Stimulated activated CD4-positive, alpha-beta T cell treated with anti-CD3 and anti-CD28 coated beads, Interleukin-4, amount 100 ng/mL, for 4 hours (primary cell): ENCODE measurements at places on chromosomes 1 and 21.

DNA sequence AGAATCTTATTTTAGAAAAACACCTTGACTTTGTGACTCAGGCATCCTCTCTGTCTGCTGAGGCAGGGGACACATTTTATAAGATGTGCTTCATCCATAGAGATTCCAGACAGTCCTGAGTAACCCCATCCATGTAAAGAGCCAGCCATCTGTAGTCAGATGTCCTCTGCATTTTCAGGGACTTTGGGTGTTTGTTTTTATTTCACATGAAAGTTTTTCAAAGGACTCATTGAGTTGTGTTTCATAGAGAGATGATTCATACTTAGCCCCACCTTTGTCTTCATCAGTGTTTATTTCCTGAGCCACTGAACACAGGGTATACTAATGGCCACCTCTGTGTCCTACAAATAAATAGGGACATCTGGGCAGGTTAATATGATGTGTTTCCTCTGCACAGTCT lies 280.4 kb downstream of the CACNA1E start:
- no peak for DNase-seq

GRCh38 chr21:40512590-40512989 lies 334.4 kb downstream of the DSCAM start:
- no peak for DNase-seq

- DNase-seq = no peak
These were observed 53.3 kb downstream of the NENF start for GRCh38 chr1:212485913-212486618.

DNA sequence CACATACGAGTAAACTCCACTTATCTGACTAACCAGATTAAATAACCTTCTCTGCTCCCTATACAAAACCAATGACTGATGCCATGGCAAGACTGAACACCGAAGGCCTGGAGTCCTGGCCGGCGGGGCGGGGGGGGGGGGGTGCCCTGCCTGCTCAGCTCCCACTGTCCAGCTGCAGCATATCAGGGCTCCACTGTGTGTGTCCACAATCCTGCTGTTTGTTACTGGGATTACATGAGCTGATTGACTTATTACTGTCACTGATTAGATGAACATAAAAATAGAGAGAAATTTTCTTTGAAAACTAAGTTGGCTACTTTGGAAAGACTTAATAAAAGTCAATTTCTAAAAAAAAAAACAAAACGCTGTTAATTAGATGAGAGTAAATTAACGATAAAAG lies 24.9 kb downstream of the TMEM63A start:
- DNase-seq = no peak

GRCh38 chr1:115138271-115138670 lies 49.0 kb upstream of the TSPAN2 start:
- no peak for DNase-seq

DNA sequence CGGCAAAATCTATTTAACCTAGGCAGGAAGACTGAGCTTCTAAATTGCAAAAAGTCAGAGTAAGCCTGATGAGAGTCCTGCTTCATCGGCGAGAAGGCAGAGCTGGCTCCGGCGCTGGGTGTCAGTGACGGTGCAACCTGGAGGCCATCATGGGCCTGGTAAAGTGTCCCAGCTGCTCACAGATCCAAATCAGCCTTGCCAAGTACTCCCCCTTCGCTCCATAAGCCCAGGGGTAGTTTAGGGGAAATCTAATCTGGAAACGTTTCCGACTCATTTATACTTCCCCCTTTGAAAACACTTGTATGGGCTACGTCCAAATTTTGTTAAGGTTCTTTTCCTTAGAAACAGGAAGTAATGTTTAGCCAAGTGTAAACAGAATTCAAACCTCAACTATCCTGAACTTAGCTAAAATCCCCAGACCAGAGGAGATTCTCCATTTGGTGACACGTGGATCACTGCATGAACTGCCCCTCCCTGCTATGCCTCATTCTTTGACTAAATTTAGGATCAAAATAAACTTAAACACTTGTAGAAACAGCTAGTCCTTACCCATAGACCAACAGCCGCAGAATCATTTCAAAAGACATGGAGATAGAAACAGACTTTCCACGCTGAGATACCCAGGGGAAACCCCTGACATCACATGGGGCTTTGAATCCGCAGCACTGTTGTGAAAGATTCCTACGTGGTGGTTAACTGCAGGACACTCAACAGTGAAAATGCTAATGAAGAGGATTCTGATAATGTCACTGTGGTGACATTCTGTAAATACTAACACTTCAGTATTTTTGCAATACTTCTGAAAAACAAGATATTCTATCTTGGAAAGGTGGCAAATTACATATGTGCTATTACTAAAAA lies 172.7 kb downstream of the TGFBR3 start:
- no peak for DNase-seq

DNA sequence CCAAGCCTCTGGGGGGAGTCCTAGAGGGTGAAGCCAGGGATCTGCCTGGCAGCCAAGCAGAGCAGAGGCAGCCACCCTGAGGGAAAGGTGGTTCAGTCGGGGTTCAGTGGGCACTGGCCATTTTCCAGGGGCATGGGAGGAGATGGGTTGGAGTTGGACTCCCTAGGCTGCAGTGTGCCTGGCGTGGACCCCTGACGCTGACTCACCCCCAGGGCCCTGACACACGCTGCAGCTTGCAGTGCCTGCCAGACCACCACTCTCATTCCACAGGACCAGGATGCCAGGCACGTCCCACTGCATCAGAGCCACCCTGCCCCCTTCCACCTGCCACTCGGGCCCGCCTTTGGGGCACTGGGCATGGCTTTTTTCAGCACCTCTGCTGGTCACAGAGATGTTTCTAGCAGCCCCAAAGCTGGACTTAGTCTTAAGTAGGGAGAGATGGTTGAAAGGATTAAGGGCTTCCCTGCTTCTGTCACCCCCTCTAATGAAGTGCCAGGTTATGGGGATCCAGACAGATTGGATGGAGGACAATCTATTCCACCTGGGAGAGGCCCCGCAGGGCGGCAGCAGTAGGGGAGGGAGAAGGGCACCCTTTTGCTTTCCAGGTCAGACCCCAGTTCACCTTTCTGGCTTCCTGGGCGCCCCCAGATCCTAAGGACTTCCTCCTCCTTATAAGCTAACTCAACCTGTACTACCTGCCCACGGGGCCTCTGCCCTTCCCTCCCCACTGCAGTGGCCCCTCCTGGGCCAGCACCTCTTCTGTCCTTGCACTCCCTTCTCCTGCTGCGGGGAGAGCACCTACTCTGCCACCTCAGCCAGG lies 1.6 kb downstream of the SYT2 start:
- DNase-seq = no peak

DNA sequence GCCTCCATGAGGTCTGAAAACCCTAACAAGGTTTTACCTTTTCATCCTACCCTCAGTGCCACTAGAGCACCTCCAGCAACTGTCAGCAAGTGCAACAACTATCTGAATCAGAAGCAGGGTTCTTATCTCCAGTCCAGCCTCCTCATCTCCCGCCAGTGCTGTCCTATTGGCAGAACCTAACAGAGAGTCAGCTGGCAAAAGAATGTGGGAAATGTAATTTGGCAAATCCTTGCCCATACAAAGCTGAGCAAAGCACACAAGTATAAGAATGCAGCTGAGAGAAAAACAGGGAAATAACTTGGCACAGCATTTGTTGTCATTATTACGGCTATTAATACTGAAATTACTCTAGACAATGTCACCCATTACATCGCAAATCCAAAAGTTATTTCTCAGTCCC lies 124.2 kb downstream of the ATP6V1G3 start:
- DNase-seq = no peak

DNA sequence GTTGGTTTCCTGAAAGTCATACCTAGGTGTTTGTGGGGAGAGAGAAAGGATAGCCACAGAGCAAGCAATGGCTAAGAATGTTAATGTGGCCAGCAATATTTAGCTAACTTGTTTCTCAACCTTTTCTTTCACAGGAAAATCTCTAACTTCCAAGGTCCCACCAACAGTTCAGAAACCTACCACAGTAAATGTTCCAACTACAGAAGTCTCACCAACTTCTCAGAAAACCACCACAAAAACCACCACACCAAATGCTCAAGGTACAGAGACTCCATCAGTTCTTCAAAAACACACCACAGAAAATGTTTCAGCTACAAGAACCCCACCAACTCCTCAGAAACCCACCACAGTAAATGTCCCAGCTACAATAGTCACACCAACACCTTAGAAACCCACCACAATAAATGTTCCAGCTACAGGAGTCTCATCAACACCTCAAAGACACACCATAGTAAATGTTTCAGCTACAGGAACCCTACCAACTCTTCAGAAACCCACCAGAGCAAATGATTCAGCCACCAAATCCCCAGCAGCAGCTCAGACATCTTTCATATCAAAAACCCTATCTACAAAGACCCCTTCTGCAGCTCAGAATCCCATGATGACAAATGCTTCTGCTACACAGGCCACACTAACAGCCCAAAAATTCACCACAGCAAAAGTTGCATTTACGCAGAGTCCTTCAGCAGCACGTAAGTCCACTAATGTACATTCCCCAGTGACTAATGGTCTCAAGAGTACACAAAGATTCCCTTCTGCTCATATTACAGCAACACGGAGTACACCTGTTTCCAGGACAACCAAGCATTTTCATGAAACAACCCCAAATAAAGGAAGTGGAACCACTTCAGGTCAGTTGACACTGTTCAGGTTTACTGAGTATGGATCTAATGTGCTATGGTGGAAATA lies 15.3 kb downstream of the CD55 start:
- no peak for DNase-seq

GRCh38 chr1:96688767-96689166 lies 32.8 kb upstream of the PTBP2 start:
- DNase-seq = no peak

DNA sequence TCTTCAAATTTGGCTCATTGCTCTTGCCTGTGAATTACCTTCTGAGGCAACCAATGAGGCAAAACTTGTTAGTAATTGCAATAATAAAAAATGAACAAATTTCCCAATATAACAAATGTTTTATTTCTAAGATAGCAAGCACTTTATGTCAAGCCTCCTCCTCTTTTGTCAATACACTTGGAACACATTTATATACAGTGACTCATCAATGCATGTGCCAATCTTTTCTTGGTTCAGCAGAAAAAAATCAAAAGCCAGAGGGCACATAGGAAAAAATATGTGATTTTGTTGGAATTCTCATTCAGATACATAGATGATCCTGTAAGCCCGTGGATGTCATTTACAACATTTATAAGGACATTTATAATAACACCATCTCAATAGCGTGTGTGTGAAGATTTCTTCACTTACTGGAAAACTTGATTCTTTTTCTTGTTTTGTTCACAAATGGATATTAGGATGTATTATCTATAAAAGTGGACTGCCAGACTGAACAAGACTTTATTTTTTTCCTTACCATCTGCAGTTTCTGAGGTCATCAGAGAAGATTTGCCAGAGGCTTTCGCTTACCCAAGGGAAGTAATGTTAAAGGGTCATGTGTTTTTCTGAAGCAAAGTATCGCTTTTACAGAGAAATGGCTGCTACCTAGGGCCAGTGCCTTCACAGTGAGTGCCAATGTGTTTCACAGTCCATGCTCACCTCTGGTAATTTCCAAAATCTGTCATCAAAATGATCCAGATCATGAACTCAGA lies 645.7 kb upstream of the PTBP2 start:
- no peak for DNase-seq

- DNase-seq = no peak
These were observed 3.9 kb downstream of the CTRC start for GRCh38 chr1:15442119-15442518.

GRCh38 chr1:201284636-201285035 lies 1.3 kb downstream of the PKP1 start:
- DNase-seq = no peak

GRCh38 chr1:150567341-150567716 lies 12.1 kb downstream of the MCL1 start:
- DNase-seq = no peak

- DNase-seq = no peak
These were observed 279.1 kb downstream of the PCP4 start for GRCh38 chr21:40146216-40146837.

GRCh38 chr1:105485207-105485606 lies 1571.3 kb upstream of the PRMT6 start:
- DNase-seq = no peak

DNA sequence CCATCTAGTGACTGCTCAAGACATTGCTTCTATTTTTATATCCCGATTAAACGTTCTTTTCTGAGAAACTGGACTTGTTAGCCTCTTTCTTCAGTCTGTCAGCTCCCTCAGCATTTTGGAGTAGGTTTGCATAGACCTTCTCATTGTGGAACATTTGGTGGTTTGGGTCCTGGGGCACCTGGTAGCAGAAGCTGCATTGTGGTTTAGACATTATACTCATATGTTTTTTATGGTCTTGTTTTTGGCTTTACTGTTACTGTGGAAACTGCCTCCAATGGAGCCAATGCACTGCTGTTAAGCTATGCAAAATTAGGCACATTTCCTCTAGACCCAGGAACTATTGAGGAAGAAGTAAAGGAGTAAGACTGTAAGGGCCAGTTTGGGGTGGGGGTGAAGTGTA lies 36.7 kb upstream of the LRRC8B start:
- DNase-seq = no peak

DNA sequence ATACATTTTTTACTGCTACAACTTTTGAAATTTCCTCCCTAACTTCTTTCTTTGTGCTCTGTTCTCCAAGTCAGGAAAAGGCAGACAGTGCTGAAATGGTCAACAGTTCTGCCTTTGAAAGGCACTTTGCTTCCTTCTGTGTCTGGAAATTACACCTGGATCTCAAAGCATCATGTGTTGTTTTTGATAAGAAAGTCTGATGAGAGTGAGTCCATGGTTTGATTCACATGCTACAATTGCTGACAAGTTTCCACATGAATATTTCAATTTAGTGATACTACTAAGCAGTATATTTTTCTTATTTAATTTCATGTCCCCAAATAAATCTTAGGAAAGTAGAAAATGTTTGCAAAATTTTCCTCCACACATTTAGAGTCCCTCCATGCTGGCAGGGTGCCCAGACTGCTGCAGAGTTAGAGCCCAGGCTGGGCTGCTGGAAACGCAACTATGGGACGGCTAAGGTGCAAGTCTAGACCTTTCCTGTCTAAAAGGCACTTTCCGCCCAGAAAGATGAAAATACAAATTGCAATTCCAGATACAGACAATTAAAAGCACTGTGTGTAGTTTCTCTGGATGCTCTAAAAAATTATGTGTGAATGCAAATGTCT lies 96.6 kb upstream of the RUNX1 start:
- no peak for DNase-seq

DNA sequence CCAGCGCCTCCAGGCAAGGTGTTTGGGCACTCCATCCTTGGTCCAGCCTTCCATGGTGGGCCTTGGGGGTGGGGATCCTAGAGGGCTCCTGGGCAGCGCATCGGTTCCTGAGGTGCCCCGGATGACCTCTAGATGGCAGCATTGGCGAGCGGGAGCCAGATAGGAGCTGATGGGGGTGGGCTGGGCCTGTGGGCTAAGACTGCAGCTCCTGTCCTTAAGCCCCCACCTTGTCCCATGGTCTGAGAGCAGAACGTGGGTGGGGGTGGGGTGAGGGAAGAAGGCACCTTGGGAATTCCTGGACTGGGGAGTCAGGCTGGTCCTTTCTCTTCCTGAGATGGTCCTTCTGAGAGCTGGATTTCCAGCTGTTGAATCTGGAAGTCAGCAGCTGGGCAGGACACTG lies 93.4 kb upstream of the CSF3R start:
- DNase-seq = peak; percentile 28
